ENCODE measurements at places on chromosomes 1 and 21.

DNA sequence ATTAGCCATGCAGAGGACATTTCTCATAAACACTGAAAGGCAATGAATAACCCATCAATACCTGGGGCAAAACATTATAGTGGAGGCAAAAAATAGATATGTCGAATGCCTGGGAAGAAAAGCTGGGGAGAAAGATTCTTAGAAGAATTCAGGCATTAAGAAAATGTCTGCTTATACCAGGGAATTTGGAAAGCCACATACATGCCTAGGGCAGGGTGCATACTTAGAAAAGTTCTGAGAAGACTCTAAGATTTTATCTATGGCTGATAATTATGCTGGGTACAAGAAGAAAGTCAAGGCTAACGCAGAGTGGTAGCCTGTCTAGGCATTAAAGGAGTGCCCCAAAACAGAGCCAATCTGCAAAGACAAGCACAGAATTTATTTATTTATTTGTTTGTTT is 18.4 kb downstream of the SLAMF6 start:
- no peak for DNase-seq

GRCh38 chr1:2115702-2116341 is 65.6 kb downstream of the PRKCZ start:
- peak; percentile 69 for DNase-seq

GRCh38 chr1:84795966-84796600 is 96.9 kb downstream of the LPAR3 start:
- DNase-seq = no peak

DNA sequence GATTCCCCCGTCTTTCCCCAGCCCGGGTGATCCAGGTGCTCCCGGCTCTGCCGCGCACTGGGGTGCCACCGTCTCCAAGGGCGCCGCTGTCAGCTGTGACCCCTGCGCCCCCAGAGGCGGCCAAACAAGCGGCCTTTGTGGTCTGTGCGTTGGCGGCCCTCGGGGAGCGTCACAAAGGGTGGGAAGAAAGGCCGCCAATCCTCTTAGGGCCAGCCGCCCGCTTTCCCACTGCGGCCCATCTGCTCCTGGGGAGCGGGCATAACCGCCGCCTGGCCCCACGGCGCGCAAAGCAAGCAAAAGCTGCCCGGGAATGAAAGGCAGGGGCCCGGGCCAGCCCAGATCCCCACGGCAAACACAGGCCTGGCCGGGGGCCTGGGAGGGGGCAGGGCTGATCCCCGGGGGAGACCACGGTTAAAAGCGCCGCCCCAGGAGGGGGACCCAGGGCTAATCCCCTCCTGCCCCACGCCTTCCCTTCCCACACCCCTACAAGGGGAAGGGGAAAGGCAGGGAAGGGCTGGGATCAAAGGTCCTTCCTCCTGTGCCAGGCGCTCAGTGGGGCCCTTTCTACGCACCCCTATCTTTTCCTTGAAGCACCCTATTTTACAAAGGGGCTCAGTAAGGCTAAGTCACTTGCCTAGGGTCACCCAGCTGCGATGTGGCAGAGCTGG is 24.0 kb downstream of the C1QB start:
- peak; percentile 80 for DNase-seq

DNA sequence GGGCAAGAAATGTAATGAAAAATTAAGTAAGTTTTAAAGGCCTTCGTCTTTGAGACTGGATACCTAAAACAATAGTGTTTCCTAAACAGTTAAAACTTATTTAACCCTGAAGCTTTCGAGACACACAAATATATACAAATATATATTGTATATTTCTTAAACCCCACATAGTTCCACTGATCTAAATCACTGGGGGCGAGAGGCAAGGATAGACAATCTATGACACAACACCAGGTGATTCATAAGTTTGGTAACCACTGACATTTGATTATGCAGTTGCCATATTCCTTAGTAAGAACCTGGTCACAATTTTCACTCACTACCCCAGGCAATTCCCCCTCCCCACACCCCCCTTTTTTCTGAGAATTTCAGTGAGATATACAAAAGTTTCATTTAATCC is 55.3 kb upstream of the BOLA1 start:
- DNase-seq = peak; percentile 39

- no peak for DNase-seq
Measured at GRCh38 chr1:161907265-161907664, 116.4 kb downstream of the OLFML2B start.

GRCh38 chr1:181251001-181251712 is 162.7 kb downstream of the IER5 start:
- DNase-seq = no peak

DNA sequence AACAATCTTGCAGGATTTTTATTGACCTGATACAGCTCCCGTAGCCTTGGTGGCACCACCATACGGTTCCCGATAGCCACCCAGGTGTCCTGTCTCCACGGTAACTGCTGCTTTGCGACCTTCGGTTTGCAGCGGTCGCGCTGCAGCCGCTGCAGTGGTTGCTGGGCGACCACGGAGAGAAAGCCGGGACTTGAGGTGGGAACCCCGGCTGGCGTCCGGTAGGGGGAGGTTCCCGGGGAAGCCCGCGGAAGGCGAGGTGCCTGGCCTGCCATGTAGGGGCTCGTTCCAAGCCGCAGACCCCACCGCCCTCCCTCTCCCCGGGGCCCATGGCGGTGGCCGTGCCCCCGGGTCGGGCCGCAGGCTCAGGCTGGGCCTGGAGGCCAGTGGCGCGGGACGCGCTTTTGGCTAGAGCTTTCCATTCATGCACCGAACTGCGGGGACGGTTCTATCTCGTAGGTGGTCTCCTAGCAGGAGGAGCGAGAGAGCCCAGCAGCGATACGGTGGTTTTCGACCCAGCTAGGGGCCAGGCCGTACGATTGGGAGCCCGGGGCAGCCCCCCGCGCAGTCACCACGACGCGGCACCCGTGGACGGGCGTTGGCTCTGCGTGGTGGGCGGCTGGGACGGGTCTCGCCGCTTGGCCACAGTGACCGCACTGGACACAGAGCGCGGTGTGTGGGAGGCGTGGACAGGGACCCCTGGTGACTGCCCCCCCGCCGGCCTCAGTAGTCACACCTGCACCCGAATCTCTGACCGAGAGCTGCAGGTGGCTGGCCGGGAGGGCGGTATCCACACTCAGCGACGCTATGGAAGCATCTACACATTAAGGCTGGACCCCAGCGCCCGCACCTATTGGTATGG is at the start of gene KLHDC9:
KLHDC9 (plus strand) TSS at position 152 of the 859 bp plus-strand sequence; CDS start at position 327, 175 bp downstream.
- DNase-seq = peak; percentile 91

GRCh38 chr21:42495765-42496119 is 282 bp downstream of the RSPH1 start:
- DNase-seq = no peak

DNA sequence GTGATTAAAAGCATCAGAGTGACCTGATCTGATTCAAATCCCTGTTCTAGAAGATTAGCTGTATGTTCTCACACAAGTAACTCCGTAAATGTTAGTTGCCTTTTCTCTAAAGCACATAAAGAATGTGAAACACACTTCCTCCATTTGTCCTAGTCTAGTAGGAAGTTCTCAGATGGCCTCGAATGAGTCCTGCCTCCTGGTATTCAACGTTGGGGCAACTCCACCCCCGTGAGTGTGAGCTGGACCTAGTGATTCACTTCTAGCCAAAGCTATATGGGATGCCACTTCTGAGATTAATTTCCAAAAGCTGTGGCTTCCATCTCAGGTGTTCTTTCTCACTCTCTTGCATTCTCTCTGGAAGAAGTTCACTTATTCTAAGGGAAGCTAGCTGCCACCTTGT is 267.6 kb downstream of the GPATCH2 start:
- DNase-seq = no peak

GRCh38 chr1:65890201-65890843 is 97.6 kb downstream of the PDE4B start:
- no peak for DNase-seq

- no peak for DNase-seq
Measured at GRCh38 chr21:33355996-33356395, 31.2 kb downstream of the IFNAR1 start.

- peak; percentile 61 for DNase-seq
Measured at GRCh38 chr1:199550199-199551065, 477.1 kb upstream of the NR5A2 start.

DNA sequence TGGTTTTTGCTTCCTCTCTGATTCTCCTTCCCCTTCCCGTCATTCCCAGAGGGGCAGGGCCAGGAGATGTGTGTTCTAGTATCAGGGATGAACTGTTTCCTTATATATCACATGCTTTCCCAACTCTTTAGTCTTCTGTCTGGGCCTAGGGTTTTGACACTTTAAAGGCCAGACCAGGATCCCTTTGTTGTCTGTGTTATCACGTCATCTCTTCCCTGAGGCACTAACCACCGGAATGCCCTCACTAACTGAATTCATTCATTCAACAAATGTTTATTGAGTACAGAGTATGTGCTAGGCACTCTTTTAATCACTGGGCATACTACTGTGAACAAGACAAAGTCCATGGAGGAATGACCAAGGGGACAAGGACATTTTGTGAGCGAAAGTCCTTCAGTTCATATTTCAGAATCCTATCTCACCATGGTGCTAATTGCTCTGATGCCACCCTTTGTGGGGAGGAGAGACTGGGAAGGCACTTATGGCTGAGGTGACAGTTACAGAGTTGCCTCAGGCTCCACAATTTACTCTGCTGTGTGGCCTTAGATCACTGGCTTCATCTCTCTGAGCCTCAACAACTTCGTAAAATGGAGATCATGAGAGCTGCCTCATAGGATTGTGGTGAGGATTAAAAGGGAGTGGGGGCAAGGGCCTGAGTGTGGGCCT is 12.0 kb upstream of the ZNF362 start:
- no peak for DNase-seq

DNA sequence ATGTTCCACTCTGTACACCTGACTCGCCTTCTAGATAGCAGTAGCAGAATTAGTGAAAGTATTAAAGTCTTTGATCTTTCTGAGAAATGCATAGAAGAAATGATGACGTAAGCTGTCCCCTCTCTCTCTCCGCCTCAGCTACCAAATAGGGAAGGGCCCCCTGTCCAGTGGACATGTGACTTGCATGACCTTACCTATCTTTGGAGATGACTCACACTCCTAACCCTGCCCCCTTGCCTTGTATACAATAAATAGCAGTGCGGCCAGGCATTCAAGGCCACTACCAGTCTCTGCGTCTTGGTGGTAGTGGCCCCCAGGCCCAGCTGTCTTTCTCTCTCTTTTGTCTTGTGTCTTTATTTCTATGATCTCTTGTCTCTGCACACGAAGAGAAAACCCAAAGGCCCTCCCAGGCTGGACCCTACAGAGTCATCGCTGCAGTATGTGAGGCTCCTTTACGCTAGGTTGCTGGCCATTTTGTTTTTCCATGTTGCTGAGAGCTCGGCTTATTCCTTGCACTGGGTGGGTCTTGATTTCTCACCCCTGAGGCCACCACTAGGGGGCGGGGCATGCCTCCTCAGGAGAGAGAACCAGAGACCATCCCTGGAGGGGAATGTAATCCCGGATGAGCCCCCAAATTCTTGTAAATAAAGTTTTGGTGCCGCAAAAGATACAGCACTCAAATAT is 16.0 kb upstream of the ZBTB8B start:
- DNase-seq = no peak

- DNase-seq = no peak
Measured at GRCh38 chr1:111052246-111052645, 87.6 kb downstream of the DRAM2 start.
